Stimulated activated CD4-positive, alpha-beta T cell treated with anti-CD3 and anti-CD28 coated beads, Interleukin-1b, Interleukin-23, amount 100 ng/mL, for 1 hour (primary cell): ENCODE measurements at places on chromosomes 5 and 9.

- no peak for DNase-seq
Measured at GRCh38 chr5:138989720-138990119, 114.6 kb upstream of the LRRTM2 start.

GRCh38 chr9:37381094-37381741 is 41.3 kb upstream of the GRHPR start:
- no peak for DNase-seq

DNA sequence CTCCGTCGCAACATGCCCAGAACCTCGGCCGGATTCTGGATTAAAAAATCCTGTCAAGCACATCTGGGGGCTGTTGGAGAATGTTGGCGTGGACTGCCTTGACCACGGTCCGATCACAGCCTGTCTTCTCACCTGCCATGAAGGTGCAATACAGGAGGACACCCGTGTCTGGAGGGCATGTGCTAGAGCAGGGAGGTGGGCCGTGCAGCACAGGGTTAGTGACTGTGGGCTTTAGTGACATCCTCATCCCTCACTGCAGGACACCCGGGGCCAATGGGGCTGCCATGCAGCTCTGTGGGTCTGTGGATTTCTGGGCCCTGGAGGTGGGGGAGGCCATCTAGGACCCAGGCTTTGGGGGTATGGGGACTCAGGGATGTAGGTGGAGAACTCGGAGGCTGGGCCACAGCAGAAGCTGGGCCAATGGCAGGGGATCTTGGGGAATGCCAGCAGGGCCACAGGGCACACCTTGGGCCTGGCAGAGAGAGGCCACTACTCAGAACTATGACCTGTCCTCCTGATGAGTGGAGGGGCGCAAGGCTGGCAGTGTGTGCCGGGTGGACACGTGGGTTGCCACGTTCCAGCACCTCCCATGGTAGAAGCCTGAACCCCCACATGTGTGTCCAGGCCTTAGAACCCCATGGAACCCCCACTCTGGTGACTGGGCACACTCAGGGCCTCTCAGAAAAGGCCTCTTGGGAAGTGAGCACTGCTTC is 23.3 kb downstream of the ZDHHC11B start:
- no peak for DNase-seq

- no peak for DNase-seq
Measured at GRCh38 chr5:137627706-137628105, 108.2 kb downstream of the KLHL3 start.

DNA sequence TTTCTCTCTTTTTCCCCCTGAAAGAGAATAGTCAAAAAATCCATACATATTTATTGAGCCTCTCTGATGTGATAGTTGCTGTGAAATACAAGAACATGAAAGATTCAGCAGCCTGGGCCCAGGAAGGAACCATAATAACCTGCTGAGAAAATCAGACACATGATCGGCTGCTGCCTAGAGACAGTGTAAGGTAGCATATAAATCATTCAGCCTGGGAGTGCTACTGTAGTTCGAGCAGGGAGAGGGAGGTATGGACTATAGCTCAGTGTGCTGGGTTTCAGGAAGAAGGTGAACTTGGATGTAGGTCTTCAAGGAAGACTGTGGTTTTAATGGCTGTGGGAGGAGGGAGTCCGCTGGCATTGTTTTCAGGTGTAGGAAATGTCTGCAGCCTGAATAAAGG is 469.1 kb downstream of the RAB3C start:
- DNase-seq: no peak

DNA sequence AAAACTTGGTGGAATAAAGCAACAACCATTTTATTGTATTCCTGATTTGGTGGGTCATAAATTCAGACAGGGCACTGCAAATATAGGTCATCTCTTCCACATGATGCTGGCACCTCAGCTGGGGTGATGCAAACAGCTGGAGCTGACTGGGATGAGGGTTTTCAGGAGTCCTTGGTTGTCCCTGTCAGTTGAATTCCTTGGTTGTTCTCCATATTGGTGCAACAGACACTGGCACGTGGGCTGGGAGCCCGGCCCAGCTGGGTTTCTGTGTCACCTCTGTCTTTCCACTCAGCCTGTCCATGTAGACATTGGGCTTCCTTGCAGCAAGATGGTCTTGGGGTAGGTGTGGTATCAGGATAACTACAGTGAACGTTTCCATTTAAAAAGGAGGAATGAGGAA is 518.0 kb upstream of the MEF2C start:
- no peak for DNase-seq

DNA sequence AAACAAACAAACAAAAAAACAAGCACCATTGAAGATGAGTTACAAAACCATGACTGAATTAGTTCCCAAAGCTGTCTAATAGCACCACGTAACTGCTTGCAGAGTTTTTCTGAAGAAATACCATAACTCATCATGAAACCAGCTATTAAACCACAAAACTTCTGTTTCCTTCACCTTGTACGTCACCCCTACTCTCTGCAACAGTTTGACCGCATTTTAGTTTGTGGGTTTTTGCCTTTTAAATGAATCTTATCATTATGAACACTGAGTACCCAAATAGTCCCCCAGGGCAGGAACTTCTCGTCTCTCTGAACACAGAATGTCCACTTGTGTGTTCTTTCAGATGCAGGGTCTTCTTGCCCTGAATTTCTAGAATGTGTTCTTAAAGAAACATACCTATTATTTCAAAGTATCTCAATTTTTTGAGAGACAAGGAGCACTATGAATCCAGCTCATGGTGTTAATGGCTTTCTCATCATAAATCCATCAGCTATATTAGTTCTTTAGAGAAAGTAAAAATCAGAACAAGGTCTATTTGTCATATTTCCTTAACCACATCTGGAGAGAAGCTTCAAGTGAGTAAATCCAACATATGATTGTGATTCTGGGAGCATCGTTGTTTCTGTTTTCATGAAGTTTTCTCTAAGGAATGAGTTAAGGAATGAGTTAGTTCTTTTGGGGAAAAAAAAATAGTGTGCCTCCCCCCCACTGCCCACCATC is 210.6 kb downstream of the AUH start:
- DNase-seq: no peak

GRCh38 chr5:6322163-6322713 is 56.1 kb downstream of the MED10 start:
- DNase-seq: no peak

DNA sequence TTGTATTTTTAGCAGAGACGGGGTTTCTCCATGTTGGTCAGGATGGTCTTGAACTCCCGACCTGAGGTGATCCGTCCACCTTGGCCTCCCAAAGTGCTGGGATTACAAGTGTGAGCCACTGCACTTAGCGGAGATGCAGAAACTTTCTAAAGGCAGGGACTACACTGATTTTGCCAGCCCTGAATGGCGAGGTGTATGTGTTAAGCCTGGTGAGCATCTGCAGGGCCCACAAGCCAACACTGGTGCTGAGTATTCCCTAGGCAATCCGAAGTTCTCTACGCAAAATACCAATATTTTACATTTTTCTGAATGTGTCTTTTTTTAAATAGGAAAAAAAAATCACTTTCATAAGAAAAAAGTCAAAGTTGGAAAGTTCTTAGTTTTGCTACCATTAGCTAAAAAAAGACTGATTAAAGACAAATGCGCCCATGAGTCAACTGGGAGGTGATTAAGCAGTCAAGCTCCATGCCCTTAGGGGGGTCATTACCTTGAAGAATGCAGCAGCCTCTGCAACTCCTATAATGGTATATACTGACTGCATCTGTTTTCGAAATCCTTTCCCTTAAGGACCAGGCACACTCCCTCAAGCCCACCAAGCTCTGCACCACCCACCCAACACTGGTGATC is 502.8 kb downstream of the BNC2 start:
- no peak for DNase-seq

- DNase-seq: no peak
Measured at GRCh38 chr9:114671605-114672004, 10.4 kb downstream of the TEX48 start.

DNA sequence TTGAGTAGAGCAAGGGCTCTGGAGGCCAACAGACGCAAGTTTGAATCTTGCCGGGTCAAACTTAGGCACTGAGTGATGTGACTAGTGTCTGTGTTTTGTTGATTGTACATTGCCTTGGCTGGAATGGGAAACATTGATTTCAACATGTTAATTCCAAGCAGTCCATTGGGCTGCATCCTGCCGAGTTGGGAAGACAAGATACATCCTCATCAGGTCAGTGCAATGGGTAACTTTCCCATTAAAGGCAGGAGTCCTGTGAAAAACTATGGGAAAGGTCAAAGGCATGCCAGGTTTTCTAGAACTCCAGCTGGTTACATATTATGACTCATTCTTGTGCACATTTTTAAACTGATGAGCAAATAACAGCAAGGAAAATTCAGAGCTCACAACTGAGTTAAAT is 126.5 kb upstream of the ABCA1 start:
- no peak for DNase-seq

GRCh38 chr9:113879911-113880310 is 3.8 kb downstream of the ZNF618 start:
- DNase-seq: no peak

GRCh38 chr5:158953929-158954534 is 145.7 kb downstream of the EBF1 start:
- no peak for DNase-seq

DNA sequence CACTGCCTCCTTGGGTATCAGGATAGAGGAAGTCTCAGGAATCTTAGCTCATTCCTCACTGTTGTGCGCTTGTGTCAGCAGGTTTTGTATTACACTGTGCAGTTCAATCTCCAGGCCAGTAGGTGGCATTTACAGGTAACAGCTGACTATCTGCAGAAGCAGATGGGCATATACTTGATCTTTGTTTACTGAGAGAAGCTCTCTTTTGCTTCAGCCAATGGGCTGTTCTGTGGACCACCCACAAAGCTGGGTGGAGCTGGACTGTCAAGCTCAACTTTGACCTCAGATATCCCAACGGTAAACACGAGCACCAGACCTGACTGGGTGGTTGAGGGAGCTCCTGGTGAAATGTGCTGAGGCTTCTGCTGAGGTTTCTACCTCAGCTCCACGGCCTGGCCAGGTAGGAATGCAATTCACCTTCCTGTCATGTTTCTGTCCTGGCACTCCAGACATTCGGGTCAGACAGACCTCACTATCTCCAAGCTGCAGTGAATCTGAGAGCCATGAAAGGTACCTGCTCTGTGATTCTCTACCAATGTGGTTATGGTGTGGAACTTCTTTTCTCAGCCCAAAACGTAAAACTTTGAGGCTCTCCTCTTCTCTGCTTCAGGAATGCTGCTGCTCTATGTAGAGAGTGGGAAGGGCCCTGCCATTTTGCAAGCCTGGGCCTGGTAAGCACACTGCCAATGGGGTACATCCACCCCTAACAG is 167.9 kb upstream of the ACTBL2 start:
- no peak for DNase-seq

GRCh38 chr5:157903117-157903450 is 44.1 kb upstream of the CLINT1 start:
- DNase-seq: no peak

- DNase-seq: no peak
Measured at GRCh38 chr5:173735184-173735583, 118.7 kb upstream of the BOD1 start.

GRCh38 chr9:108099854-108100253 is 610.3 kb upstream of the KLF4 start:
- no peak for DNase-seq

GRCh38 chr5:179374506-179375235 is 29.4 kb upstream of the ADAMTS2 start:
- no peak for DNase-seq

DNA sequence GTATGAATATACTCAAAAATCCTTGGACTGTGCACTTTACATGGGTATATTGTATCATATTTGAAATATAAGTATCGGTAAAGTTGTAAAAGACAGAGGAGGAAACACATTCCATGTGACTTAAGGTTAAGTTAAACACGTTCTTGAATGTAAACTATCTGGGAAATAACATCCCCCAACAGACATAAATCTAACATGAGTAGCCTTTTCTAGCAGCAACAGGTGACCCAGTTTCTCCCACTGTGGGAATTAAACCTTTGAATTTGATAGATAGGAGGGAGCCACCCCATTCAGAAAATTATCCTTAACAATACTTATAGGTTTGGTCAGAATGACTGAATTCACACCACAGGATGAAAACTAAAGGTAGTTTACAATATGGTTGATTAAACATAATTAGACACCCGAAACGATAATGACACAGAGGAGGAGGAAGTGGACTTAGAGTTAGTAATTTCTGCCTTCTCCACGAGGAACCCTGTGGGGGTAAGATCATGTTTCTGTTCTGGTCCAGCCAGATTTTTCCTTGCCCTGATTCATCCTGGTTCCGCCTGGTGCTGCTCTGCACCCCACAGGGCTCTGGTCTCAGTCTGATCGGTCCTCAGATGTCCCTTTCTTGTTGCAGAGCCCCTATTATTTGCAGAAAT is 84.6 kb upstream of the DNAH5 start:
- no peak for DNase-seq

DNA sequence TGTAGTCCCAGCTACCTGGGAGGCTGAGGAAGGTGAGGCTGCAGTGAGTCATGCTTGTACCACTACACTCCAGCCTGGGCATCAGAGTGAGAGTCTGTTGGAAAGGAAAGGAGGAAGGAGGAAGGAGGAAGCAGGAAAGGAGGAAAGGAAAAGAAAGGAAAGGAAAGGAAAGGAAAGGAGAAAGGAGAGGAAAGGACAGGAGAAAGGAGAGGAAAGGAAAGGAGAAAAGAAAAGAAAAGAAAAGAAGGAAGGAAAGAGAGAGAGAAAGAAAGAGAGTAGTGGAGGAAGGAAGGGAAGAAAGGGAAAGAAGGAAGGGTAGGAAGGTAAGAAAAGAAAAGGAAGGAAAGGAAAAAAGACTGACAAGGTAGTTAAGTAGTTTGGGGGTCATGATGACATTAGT is 162.6 kb upstream of the SLC12A2 start:
- no peak for DNase-seq

DNA sequence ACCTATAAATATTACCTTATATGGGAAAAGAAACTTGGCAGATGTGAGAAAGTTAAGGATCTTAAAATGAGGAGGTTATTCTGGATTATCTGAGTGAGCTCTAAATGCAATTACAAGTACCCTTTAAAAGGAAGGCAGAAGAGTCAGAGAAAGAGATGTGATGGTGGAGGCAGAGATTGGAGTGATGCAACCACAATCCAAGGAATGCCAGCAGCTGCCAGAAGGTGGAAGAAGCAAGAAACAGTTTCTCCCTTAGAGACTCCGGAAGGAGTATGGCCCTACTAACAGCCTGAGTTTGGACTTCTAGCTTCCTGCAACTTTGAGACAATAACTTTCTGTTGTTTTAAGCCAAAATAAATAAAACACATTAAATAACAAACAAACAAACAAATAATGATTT is 108.7 kb upstream of the PRLR start:
- DNase-seq: no peak

GRCh38 chr9:71719562-71719961 is 48.8 kb downstream of the CEMIP2 start:
- no peak for DNase-seq

DNA sequence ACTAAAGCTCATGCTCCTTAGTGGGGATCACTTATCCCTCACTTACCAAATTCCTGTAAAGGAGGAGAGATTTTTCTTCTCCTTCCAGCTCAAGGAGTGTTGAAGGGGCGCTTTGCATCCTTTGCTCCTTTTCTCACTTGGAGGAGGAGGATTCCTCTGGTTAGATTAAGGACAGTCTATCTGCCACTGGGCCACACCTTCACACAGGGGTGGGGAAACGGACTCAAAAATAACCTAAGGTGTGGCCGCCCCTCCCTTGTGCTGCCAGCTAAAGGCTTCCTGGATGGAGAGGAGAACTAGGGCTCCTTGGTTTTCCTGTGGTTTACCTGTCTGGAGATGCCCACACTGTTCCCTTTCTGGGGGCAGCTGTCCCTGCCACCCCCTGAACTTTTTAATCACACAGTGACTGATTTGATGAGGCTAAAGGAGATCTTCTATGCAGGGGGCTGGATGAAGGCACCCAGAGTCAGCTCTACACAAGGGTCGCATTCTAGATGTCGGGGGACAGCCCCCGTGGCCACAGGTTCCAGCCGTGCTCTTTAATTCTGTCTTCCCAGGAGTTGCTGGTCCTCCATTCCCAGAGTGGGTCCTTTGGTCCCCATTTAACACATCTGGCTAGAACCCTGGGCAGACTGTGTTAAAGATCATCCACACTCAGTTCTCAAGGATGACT is 14.4 kb downstream of the GLRX start:
- DNase-seq: no peak
